Left ventricle myocardium inferior (tissue), 1 donor: ENCODE measurements at places on chromosomes 3 and 15.

DNA sequence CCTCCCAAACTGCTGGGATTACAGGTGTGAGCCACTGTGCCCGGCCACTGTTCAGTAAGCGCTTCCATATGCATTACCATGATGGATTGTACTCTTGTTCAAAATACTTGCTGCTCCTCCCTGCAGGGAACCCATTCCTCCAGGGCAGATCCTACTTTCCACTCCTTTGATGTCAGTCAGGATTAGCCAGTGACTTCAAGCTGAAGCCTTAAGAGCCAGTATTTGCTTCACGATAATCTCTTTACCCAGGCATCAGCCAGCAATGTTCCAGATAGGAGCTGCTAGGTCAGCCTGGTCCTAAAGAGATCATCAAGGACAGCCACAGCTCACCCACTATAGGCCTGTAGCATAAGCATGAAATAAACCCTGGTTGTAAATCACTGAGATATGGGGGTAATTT lies 96.5 kb upstream of the UBE2E2 start:
- no peak for DNase-seq

DNA sequence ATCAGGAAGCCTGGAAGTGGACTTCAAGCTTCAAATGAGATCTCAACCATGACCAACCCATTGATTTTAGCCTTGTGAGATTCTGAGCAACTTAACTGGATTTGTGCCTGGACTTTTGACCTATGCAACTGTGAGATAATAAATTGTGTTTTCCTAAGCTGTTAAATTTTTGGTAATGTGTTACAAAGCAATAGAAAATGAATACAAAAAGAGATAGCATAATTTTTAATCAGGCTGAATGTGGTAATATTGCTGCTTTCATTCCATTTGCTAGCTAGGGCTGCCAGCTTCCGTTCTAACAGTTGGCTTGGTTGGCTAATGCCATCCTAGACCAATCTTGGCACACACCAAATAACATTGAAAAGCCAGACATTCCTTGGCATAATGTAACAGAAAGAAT lies 12.2 kb downstream of the PROS1 start:
- no peak for DNase-seq

DNA sequence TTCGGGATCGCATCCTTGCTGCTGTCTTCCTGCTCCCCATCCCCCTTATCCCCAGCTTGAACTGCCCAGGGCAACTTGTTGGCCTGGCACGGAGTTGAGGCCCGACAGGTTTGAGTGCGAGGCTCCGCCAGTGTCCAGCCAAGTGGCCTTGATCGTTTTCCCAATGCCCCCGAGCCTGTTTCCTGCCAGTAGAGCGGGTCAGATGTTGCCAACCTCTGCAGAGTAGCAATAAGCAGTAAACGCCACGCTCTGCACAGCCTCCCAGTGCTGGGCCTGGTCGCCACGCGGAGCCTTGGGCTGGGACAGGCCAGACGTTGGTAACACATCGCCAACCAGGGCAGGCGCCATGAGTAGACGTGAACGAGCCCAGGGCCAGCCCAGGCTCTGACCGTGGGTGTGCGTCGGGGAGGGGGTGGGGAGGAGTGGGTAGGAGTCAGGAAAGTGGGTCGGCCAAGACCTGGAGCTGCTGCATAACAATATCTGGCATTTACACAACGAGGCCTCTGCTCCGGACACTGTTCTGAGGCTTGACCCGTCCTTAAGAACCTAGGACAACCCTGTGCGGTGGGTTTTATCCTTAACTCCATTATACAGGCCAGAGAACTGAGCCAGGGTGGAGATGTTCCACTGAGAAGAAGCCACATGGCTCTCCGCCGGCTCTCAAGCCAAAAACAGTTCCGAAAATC lies 444 bp upstream of the ABHD14A start:
- DNase-seq, result no peak

DNA sequence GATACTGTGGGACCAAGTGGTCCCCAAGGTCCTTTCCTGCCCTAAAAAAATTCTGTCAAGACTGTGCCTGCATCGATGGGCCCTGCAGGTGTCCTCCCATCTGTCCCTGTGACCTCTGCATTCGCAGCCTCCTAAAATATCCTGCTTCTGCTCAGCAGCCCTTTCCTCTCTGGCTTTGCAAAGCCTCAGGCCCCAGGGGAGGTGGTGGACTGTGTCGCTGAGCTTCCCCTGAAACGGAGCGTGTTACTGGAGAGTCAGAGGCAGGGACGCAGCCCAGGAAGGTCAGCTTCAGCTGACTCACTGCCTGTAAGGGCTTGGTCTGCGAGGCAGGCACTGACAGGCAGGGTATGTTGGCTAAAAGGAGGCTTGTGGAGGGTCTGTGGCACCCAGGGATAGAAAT lies 110.0 kb downstream of the RAB11A start:
- no peak for DNase-seq

DNA sequence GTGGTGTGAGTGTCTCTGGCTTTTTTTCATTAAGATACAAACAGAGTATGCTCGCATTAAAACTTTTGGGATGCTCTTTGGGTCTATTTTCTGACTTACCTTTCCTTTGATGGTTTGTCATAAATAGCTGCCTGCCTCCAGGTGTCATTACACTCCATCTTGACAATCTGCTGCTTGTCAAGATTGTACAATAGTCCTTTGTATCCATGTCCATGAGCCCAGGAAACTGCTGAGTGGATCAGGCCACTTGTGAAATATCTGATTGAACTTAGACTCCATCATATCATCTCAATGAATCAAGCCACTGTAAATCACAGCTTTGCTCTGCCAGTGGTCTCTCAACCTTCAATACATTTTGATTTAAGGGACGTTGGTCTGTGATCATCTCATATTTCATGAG lies 135.2 kb downstream of the ECT2 start:
- DNase-seq, result no peak

DNA sequence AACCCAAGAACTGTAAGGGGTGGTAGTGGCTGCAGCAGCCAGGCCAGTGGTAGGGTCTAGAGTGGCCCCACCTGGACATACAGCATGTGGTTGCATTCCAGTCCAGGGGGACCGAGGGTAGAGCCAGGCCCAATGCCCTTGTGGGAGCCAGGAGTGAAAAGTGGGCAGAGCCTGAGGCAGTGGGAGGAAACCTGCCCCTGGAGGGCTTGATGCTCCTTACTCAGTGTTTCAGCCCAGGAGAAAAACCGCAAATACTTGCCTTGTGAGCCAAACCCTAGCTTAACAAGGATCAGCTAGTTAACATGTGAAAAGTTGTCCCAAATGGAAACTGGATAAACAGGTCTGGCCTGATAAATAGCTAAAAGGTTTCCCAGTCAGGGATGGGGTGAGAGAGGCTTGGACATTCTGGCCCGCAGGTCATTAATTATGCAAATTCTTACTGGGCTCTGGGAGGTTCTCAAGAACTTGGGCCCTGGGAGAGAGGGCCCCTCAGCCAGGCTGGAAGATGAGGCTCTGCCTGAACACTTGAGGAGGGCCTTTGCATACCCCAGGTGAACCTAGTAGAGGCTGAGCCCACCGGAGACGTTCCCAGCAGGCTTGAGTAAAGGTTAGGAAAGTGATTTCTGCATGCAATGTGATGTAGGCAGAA lies 222.1 kb downstream of the THSD4 start:
- DNase-seq, result no peak

- no peak for DNase-seq
Observed at GRCh38 chr3:124450366-124450765, 279.9 kb upstream of the UMPS start.

- no peak for DNase-seq
Observed at GRCh38 chr15:64070965-64071851, 22.4 kb downstream of the CIAO2A start.

DNA sequence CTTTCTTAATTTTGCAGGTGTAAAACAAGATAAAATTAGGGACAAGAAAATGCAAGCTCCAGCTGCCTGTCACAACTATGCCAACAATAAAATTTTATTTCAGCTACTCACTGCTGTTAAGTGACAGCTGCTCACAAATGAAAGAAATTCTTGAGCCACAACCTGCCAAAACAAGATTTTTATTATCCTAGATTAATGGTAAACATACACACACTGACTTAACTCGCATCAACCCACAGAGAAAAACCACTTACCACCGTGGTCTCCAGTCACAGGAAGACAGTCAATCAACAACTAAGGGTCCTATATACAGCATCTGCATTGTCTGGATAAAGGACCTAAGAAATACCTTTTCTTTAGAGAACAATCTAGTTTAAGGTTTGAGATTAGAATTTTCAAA lies 31.3 kb downstream of the EFL1 start:
- DNase-seq, result no peak

- no peak for DNase-seq
Observed at GRCh38 chr3:31695280-31696008, 162.7 kb downstream of the STT3B start.

DNA sequence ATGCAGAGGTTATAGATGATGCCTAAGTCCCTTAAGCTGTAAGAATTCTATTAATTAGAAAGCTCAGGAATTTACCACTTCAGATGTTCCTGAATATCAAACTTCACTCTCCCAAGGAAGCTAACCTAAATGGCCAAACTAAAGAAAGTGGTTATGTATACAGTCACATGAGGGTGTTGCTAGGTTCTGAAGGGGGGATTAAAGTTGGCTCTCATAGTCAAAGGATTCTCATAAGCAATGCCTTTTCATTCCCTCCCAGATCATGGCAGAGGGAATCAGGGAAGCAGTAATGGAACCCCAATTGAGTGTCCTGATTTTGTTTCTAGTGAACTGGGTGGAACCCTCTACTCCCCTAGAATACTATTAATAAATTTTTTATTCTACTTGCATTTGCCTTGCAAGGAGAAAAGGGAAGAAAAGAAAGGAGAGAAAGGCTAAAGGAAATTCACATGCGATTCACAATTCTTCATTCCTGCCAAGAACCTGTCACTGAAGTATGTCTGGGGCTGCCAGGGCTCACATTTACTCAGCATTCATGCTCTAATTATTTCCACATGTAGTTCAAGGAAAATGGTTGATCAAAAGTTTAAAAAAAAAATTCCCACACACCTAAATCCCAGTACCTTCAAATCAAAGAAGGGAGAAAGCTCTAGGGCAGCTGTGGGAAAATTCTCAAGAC lies 25.1 kb downstream of the FSTL1 start:
- DNase-seq, result no peak

DNA sequence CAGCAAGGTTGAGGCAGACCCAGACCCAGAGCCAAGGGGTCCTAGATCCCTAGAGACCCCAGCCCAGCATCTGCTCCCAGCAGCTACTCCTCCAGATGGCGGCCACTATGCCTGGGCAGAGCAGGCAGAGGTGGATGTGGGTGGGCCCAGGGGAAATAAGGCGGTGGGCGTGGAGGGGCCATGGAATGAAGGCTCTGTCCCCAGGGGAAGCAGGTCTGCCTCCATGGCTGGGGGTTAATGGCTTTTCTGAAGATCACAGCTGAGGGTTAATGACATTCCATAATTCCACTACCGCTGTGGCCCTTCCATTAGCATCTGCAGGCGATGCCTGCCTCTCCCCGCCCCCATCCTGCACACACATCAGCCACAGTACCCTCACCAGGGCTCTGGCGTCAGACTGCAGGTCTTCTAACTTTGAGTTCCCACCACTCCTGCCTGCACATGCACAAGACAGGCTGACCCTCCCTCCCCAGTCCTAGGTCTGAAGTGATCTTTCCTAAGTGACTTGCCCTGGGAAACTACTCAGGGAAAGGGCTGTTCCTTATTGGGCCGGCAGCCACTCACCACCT lies 41.2 kb downstream of the CCDC33 start:
- DNase-seq, result no peak

- DNase-seq, result no peak
Observed at GRCh38 chr3:197597335-197597734, 41.6 kb upstream of the BDH1 start.

DNA sequence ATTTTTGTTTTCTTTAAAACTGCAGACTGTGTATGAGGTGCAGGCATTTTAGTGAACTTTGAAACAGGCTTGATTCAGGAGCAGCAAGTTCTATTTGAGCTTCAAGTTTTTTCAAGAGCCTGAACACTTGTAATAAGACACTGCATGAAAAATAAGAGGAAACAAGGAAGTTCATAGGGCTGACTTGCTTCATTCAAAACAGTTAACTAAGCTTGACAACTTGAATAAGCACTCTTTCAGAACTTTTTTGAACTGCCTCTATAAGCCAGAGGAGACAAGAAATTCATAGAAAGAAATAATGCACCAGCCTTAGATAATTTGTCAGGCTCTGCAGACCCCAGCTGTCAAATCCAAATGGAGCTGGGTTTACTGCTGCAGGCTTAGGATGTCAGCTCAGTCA lies 130.2 kb downstream of the SSR3 start:
- DNase-seq, result no peak

DNA sequence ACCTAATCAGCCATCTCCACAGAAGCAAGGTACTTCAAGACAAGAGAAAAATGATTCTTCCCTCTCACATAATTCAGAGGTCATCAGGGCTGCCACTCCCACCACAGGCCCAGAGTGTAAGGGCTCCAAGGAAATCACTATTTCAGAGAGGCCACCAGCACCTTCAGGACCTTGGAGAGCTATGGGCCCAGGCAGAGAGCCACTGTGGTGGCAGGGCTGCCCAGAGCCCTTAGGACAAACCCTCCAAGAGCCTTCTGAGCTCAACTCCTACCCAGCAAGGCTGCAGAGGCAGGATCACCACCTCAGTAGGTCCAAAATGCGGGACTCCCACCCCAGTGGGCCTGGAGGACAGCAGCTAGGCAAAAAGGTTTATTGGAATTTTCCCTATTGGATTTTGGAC lies 17.9 kb upstream of the FAN1 start:
- no peak for DNase-seq

GRCh38 chr3:128190501-128190900 lies 37.2 kb downstream of the EEFSEC start:
- DNase-seq, result no peak

DNA sequence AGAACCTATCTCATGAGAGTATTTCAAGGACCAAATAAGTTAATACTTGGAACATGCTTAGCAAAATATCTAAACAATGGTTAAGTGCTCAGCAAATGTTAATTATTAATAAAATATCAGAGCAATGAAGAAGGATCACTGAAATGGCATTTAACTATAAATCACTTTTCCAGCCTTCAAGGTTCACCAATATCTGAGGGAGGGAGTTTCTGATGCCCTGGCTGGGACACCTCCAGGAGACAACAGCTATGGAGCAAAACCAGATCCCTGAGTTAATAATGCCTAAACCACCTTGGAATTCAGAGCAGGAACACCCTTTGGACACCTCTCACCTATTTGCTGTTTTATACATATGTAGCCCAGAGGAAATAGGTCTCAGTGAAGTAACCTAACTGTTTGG lies 6.4 kb upstream of the FAM174B start:
- DNase-seq, result no peak

- no peak for DNase-seq
Observed at GRCh38 chr3:45003406-45003805, 22.7 kb upstream of the CLEC3B start.

- DNase-seq, result no peak
Observed at GRCh38 chr3:102525624-102526023, 90.8 kb downstream of the ZPLD1 start.

DNA sequence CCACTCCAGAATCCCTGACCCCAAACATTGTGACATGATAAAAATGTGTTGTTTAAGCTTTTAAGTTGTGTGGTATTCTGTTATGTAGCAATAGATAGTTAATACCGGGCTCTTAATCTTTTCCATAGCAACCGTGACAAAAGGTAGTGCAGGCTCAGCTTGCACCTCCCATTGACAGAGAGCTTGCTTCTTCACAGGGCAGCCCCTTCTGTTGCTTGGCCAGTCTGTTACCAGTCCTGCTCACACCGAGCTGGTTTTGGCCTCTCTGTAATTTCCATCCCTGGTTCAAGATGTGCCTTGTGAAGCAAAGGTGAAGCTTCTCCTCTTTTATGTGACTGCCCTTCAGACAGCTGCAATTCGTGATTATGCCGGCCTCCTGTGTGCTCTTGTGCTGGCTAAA lies 86.9 kb downstream of the CRYGS start:
- DNase-seq, result no peak
